ENCODE measurements at places on chromosomes 1 and 21.

DNA sequence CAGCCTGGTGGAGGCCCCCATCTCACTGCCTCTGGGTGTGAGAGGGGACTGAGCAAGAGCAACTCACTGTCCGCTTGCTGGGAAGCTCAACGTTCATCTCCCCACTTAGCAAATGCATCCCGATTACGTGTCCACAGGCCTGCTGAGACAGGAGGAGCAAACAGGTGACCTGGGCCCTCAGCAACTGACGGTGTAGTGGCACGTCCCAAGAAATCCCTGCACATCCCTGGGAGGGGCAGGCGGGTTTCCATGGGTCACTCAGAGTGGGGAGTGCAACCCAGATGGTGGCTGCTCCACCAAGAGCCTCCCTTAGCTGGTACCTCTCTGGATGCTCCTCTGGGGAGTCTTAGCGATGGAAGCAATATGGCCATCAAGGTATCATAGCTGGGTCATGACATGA is 229.4 kb downstream of the DYRK1A start:
- DNase-seq = no peak

DNA sequence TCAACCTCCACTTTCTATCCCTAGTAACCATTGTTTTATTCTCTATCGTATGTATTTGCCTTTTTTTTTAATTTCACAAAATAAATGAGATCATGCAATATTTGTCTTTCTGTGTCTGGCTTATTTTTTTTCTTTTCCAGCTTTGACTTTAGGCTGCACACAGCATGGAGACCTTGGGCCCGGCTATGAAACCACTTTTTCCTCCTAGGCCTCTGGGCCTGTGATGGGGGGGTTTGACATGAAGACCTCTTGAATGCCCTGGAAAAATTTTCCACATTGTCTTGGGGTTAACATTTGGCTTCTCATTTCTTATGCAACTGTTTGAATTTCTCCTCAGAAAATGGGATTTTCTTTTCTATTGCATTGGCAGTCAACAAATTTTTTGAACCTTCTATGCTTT is 100.2 kb upstream of the BTG3 start:
- DNase-seq = no peak

DNA sequence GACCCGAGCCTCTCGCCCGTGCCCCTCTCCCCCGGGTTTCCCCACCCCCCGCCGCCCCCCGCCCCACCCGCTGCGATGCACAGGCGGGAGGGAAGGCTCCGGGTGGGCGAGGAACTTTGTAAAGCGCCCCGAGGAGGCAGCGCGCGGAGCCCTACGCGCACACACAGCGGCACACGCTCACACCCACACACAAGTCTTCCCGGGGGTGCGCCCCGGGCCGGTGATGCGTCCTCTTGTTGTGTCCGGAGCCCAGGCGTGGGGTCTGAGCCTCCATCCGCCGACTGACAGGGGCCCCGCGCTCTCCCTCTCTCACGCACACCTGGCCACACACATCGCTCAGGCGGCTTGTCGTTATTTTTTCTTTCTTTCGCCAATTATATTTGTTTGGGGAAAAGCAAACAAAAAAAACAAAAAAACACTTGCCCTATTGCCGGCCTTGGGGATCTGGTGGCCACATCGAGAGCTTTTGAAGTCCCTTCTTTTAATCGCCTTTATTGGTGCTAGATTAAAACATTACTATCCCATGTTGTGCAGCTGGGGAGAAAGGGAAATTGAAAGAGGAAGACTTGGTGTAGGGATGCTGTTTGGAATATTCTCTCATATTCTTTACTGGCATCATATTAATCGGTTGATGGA is 770 bp downstream of the NTNG1 start:
- peak; percentile 12 for DNase-seq

GRCh38 chr21:41196993-41197392 is 29.0 kb downstream of the BACE2 start:
- no peak for DNase-seq

DNA sequence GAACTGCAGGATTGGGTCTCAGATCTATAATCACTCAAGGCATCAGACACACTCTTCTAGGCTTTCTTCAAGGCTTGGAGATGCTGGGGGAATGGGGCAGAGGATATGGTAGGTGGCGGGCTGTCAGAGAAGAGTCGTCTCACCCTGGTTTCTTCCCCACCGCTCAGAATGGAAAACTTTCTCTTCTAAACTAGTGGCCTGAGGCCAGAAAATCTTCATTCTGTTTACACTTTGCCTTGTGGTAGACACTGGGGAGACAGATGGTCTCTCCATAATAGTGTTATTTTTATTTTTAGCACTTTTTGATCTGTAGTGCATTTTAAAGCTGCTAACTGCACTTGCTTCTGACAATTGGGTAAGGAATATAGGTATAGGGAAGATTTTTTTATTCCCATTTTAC is 2.6 kb downstream of the PRELP start:
- DNase-seq = no peak

- DNase-seq = no peak
Measured at GRCh38 chr1:208939537-208940085, 643.9 kb upstream of the CAMK1G start.

- DNase-seq = no peak
Measured at GRCh38 chr1:212514056-212514614, 81.4 kb downstream of the NENF start.

- no peak for DNase-seq
Measured at GRCh38 chr1:13623021-13623637, 39.5 kb downstream of the PDPN start.

- no peak for DNase-seq
Measured at GRCh38 chr1:110051262-110051648, 16.8 kb downstream of the STRIP1 start.

DNA sequence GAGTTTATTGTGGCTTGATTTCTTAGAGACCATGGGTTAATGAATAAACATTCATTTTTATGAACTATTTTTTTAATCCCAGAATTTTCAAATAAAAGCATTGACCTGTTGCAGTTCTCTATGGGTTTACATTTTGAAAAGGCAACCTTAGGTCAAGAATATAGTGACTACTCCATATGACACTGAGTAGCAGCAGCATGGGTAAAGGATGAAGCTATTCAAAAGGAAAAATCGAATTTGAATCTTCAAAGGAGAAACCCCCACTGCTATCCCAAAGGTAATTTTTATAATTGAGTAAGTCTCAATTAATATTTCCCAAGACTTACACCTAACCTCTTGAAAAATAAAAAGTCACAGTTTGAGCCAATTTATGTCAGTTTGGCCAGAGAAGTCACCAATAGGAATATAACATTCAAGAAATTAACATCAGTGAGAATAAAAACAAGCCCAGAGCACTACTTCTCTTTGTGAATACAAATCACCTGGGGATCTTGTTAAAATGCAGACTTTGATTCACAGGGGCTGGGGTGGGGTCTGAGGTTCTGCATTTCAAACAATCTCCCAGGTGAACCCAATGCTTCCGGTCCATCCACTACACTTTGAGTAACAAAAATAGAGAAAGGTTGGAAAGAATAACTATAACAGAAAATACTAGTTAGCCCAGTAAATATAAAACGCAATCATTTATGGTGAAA is 39.8 kb downstream of the USP1 start:
- DNase-seq = no peak

DNA sequence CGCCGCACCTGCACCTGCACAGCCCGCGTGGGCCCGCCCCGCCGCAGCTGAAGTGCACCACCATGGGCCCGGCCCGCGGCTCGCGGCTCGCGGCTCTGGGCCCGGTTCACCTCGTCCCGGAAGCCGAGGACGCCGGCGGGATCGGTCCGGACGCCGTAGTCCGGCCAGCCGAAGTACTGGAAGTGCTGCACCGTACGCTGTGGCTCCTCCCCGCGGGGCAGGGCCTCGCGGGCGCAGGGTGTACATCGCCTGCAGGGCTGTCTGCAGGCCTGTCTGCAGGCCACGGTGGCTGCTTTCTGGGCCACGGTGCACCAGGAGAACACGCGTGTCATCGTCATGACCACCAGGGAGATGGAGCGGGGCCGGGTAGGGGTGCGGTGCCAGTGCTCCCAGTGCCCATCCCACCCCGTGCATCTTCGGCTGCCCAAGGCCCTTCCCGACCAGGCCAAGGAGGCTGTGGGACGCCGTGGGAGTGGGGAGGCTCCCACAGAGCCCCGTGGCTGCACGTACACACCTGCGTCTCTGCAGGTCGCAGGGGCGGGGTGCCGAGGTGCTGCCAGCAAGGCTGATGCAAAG is 6.7 kb downstream of the RNF223 start:
- DNase-seq = no peak

DNA sequence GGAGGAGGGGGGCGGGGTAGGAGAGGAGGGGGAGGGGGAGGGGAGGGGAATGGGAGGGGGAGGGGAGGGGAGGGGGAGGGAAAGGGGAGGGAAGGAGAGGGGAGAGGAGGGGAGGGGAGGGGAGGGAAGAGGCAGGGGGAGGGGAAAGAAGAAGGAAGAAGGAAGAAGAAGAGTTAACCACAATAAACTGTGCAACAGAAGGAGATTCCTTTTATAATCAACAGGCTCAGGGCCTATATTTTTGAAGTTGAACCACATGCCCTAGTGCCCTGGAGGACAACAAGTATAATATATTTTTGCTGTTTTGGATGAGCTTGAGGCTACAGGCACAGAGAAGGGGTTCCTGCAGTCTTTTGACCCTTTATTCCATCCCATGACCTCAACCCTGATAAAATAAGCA is 228.2 kb upstream of the IRF2BP2 start:
- no peak for DNase-seq

DNA sequence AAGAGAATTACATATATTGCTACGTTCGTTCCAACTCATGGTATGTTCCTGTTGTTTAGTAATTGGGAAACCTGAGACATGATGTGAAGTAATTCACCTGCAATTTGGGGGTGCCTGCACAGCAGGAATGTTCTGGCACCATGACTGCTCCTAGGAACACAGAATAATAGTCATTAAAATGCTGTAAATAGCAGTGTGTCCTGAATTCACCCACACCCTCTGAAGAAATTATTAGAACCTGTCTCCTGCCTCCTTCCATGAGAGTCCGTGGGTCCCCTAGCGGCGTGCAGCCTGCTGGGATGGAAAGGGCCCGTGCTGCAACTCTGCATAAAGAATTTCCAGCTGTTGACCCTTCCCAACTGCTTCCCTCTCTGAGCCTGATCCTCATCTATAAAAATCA is 143.1 kb downstream of the PCBP3 start:
- no peak for DNase-seq

GRCh38 chr21:39800311-39800710 is 55.3 kb downstream of the IGSF5 start:
- no peak for DNase-seq

GRCh38 chr21:41410767-41411448 is 15.1 kb upstream of the MX1 start:
- no peak for DNase-seq

GRCh38 chr1:176847052-176847451 is 317.5 kb downstream of the ASTN1 start:
- DNase-seq = no peak

DNA sequence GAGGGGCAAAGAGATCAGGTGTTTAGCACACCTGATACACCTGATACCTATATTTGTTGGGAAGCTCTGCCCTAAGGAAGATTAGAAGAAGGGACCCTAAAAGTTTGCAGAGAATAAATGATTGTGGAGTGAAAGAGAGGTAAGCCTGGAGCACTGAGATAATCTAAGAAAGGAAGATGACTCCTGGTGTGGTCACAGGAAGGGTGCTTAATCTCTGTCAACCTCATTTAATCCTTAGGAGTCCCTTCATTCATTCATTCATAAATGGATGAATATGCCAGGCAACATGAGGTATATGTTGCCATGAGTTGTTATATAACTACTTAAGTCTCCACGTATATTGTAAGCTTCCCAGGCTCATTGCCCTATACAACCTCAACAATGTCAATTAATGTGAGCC is 16.2 kb upstream of the MNDA start:
- no peak for DNase-seq

GRCh38 chr1:6386371-6386949 is 7.1 kb downstream of the ACOT7 start:
- DNase-seq = no peak

DNA sequence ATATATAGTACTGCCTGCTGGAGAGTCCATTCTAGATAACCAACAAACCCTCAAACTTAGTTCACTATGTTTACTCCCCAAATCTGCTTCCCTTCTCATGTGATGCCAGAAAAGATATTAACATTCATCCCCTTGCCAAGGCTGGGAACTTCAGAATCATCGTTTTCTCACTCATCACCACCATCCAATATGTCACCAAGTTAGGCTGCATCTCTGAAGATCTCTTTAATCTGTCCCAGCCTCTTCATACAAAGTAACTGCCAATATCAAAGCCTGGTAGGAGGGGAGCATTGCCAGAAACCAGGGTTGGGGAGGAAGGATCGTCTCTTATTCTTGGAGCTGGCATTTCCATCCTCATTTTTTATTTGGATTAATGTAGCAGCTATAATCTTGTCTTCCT is 71.6 kb downstream of the XCL2 start:
- no peak for DNase-seq

GRCh38 chr21:41751611-41752011 is 15.2 kb downstream of the RIPK4 start:
- DNase-seq = no peak

DNA sequence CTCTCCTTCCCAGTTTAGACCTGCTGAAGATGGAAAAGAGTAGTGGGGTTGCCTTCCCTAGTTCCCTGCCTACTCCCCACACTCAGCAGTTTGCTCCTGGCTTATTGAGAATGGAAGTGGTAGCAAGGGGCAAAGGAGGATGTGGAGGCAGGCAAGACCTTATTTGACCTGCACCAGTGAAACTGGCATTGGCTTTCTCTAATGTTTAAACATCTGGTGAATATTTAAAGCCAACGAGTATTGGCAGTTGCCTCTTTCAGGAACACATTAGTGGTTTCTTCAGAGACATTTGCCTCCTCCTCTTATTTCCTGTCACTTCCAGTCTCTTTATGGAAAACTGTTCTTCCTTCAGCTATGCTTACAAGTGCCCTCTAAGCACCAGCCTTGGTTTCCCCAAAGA is 62.4 kb upstream of the VAV3 start:
- DNase-seq = no peak

Data from activated naive CD4-positive, alpha-beta T cell treated with anti-CD3 and anti-CD28 coated beads, Interleukin-2, amount 50 U/mL, for 72 hours (primary cell).